Hepatic stellate cell (primary cell): ENCODE measurements at places on chromosomes 3 and 15.

DNA sequence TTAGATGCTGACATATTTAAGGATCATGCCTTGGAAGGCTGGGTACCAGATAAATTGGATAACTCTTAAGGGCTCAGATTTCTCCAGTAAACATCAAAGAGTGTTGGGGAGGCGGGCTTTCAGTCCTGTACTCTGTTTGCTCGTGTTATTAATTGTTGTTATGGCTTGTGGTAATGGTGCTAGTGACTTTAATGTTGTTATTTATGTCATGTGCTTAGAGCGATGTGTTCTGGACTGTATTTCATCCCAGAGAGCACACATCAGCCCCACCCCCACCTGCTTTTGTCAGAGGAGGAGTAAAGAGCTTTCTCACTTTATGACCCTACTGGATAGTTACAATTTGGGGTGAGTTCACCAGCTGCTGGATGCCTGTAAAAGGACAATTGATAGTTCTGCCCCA, 386.3 kb downstream of the EPHB1 start:
- no peak for DNase-seq

- DNase-seq: no peak
These were observed 92.0 kb upstream of the NR2E3 start for GRCh38 chr15:71718116-71718910.

DNA sequence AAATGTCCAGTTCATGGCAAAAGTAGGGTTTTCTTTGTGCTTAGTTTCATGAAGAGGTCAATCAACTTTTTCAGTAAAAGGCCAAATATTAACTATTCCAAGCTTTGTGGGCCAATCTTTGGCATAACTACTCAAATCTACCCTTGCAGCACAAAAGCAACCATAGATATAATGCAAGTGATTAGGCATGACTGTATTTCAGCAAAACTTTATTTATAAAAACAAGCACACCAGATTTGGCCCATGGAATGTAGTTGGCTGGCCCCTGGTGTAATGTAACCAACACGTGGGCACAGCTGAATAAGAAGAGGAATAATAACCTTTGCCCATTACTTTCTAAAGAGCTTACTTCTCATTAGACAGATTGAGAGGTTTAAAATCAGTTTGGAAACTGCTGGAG, 50.6 kb downstream of the CASR start:
- DNase-seq: no peak

DNA sequence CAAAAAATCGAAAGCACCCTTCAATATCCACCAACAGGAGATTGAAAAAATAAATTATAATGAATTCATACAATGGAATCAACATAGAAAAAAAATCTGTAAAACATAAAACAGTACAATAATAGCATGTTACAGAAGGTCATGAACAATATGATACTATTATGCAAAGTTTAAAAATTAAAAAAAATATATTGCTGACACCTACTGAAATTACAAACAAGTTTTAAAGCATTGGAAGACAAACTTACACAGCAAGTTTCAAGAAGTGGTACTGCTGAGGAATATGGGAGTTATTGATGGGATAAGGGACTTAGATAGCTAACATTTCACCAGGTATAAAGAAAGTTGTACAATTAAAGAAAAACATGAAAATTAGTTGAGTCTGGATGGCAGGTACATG, 89.4 kb downstream of the EFL1 start:
- no peak for DNase-seq

DNA sequence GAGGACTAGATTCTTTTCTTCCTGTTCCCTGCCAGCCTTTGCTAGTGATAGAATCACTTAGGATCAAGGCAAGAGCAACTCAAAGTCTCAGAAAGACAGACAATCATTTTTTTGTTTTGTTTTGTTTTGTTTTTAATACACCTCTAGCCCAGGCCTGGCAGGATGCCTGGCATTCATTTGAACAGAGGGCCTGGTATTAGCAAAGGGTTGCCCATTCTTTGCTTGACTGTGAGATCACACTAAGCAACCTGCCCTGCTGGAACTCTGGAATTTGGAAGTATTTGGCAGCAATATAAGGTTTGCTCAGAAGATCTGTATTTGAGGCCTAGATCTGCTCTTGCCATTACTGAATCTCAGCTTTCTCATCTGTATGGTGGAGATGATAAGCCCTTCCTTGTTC, 21.8 kb upstream of the ATP13A5 start:
- no peak for DNase-seq
